ENCODE measurements at places on chromosomes 16 and 17. TPM values are rescaled to one million over a fixed set of nuclear protein-coding genes. Genes with fewer than 3 reads are reported as not detected.

Gene TLCD1
- total RNA-seq, result 5.6 TPM

- no peak overlapping the region for H3K27ac ChIP-seq
- H3K36me3 ChIP-seq, result no peaks in the 10 kb centered on the region
These were observed 233.3 kb downstream of the SOX9 start for GRCh38 chr17:72354071-72354470.

GRCh38 chr16:70370924-70371323 is 24.2 kb downstream of the DDX19A start:
- no peak overlapping the region for H3K27ac ChIP-seq
- H3K4me1 ChIP-seq, result peaks cover 5% of the 10 kb centered on the region
- peaks cover 36% of the 10 kb centered on the region for H3K36me3 ChIP-seq
- no peak overlapping the region for H3K4me3 ChIP-seq

- DNase-seq, result no peak
- H3K36me3 ChIP-seq, result no peaks in the 10 kb centered on the region
- no peak overlapping the region for H3K4me3 ChIP-seq
- peaks cover 25% of the 10 kb centered on the region for H3K4me1 ChIP-seq
- no peak overlapping the region for H3K27ac ChIP-seq
These were observed 11.5 kb upstream of the MMD start for GRCh38 chr17:55433029-55433628.

GRCh38 chr17:35291802-35292201 is 48.9 kb downstream of the SLFN5 start:
- H3K36me3 ChIP-seq, result peaks cover 28% of the 10 kb centered on the region
- no peak overlapping the region for H3K27ac ChIP-seq
- H3K4me3 ChIP-seq, result no peak overlapping the region
- peaks cover 3% of the 10 kb centered on the region for H3K27me3 ChIP-seq

DNA sequence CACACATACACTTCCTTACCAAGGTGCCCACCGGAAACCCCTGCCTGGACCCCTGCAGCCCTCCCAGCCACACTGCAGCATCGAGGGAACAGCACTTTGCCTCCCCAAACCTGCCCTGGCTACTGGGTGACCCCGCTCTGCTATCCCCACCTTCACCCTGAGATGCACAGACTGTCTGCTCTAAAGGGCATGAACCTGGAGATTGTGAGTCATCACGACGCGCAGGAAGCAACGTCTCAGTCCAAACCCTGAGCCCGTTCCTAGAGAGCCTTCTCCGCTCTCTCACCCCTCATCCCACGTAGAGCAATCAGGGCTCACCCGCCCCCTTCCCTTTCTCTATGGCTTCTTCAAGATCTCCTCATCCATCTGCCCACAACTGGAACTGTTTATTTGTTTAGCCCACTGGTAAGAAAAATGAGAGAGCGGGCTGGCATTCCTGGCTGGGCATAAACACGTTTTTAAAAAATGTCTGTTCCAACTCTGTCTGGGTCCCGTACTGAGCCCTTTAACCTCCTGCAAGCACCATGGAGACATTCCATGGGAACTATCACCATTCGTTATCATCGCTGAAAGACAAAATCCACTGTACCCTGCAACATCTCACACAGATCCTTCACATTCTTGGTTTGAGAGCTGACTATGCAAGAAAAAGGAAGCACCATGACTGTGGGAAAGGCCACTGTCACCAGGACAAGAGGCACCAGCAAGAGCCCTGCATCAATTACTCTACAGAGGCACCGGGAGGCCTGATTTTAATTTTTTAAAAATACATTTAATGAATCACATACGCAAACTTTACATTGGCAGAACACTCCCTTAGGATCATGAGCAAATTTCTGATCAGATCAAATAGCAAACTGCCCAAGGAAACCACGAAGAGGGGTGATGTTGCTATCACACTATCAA is 28.2 kb downstream of the ZFHX3 start:
- no peak overlapping the region for H3K4me3 ChIP-seq
- no peaks in the 10 kb centered on the region for H3K36me3 ChIP-seq
- no peaks in the 10 kb centered on the region for H3K27me3 ChIP-seq
- H3K4me1 ChIP-seq, result no peaks in the 10 kb centered on the region

DNA sequence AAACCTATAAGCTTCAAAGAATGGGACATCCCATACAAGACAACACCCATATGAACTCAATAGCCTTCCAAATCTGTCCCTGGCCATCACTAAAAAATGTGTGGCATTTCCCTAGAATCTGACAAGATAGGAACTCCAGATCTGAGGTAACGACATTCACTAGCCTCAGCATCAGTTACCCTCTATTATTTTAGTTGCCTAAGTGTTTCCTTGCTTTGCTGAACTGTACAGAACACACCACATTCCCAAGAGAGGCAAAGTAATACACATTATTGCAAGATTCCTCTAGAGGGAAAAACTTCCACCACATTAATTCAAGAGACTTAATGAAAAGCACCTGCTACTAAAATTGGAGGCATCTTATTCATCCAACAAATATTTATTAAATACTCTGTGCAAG is 5.0 kb downstream of the LSM12 start:
- H3K4me3 ChIP-seq, result no peak overlapping the region
- peaks cover 46% of the 10 kb centered on the region for H3K36me3 ChIP-seq
- peaks cover 45% of the 10 kb centered on the region for H3K4me1 ChIP-seq

All from activated CD8-positive, alpha-beta memory T cell treated with anti-CD3 and anti-CD28 coated beads, Interleukin-2, amount 10 ng/mL, durations not matched to agents 7 days and 5 days (primary cell).